Body of pancreas (tissue), 4 donors: ENCODE measurements at places on chromosomes 16 and 17. TPM values are rescaled to one million over a fixed set of nuclear protein-coding genes. Genes with fewer than 3 reads are reported as not detected.

DNA sequence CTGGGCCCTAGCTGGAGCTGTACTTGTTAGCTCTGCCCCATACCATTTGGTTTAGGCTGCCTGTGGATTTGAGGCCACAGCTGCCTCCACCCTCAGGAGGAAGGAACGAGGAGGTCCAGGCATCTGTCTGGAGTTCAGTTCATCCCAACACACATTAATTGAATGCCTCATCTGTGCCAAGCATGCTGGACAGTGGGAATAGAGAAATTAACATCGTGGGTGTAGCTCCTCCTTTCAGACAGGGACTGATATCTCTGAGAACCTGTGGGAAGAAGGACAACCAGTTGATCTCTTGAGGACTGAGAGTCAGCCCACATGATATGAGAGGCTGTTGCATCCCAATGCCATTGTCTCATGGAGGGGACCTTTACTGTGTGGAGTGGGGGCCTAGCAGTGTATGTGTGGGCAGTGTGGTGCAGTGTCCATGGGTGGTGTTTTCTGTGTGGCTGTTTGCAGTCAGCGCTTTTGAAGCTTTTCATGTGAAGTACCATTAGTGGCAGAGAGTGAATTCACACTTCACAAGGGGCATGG is 29.4 kb upstream of the DDX52 start:
- H3K27me3 ChIP-seq = no peaks in the 10 kb centered on the region
- no peaks in the 10 kb centered on the region for H3K4me1 ChIP-seq
- no peak overlapping the region for H3K4me3 ChIP-seq
- H3K36me3 ChIP-seq = no peaks in the 10 kb centered on the region
- DNase-seq = no peak

- no peaks in the 10 kb centered on the region for H3K36me3 ChIP-seq
- H3K27ac ChIP-seq = no peak overlapping the region
- no peak for DNase-seq
- peaks cover 7% of the 10 kb centered on the region for H3K4me1 ChIP-seq
Measured at GRCh38 chr17:29883497-29883896, 46.5 kb downstream of the SSH2 start.

- H3K4me1 ChIP-seq = peaks cover 6% of the 10 kb centered on the region
- no peaks in the 10 kb centered on the region for H3K27me3 ChIP-seq
- H3K4me3 ChIP-seq = no peak overlapping the region
- no peak overlapping the region for H3K27ac ChIP-seq
- H3K36me3 ChIP-seq = no peaks in the 10 kb centered on the region
Measured at GRCh38 chr17:59972778-59973177, 8.2 kb upstream of the RNFT1 start.

- H3K27ac ChIP-seq = no peak overlapping the region
- H3K4me3 ChIP-seq = no peak overlapping the region
- no peaks in the 10 kb centered on the region for H3K4me1 ChIP-seq
- H3K27me3 ChIP-seq = no peaks in the 10 kb centered on the region
- H3K36me3 ChIP-seq = no peaks in the 10 kb centered on the region
Measured at GRCh38 chr17:77609553-77610517, 348.7 kb upstream of the TNRC6C start.

DNA sequence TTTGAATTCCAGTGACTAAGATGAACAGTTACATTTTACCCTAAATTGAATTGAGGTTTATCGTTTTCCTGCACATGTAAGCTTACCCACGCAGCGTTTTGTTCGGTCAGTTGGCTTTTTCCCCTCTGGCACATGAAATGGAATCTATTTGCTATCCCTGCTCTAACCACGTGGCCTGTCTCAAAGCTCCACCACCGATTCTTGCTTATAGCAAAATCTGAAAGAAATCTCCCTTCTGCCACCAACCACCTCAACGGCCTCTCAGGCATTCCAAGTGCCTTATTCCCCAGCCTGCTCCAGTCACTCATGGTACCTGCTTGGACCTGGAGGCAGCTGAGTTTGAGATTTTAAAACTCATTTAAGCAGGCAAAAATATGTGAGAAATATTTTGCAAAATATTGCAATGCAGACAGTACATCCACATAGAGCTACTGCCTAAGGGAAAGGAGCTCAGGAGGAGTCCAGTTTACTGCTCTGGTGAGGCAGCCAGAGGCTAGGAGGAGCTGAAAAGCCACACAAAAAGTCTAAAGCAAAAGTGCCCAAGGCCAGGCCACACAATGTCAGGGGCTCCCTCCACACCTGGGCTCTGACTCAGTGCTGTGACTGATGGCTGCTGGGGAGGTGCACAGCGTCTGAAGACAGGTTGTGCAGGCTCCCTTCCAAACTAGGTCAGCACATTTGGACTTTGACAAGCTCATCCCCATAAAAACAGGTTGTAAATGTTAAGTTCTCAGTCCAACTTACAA is 26.4 kb downstream of the ARHGAP17 start:
- peaks cover 64% of the 10 kb centered on the region for H3K4me1 ChIP-seq
- H3K27me3 ChIP-seq = no peaks in the 10 kb centered on the region
- H3K36me3 ChIP-seq = no peaks in the 10 kb centered on the region
- peak overlapping the region; percentile 71 for H3K27ac ChIP-seq

DNA sequence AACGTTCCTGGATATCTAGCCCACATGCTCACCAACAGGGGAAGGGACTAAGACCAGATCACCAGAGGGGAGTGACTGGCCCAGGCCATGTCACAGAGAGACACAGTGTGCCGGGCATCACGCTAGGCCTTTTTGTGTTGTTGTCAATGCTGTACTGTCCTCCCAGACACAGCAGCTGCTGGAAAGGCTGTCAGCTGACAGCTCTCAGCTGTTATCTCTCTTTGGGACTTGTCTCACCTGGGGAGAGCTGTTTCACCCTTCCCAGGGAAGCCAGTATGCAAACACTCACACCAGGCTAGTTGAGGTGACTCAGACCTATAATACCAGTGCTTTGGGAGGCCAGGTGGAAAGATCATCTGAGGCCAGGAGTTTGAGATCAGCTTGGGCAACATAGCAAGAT is 19.4 kb downstream of the UNC45B start:
- no peak overlapping the region for H3K4me3 ChIP-seq
- no peak for DNase-seq
- H3K36me3 ChIP-seq = no peaks in the 10 kb centered on the region
- H3K27ac ChIP-seq = no peak overlapping the region
- H3K4me1 ChIP-seq = peaks cover 3% of the 10 kb centered on the region

DNA sequence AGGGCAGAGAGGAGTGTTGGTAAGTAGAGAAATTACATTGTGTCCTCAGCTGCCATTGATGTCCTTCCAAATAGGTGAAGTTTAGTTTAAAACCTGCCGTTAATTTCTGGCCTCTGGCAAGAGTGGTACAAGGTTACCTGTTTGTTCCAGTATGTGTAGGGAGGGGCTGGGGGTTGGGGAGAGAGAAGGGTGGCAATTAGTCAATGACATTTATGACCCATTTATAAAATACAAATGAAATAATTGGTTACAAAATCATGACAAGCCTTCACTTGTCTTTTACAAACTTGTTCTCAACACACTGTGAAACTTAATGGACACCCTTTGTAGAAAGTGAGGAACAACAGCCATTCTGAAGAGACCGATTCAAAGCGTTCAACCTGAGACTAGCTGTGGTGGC is 281.0 kb downstream of the FTO start:
- no peak for DNase-seq
- no peaks in the 10 kb centered on the region for H3K36me3 ChIP-seq
- H3K4me3 ChIP-seq = no peak overlapping the region

GRCh38 chr17:57927048-57927723 is 28.0 kb downstream of the CUEDC1 start:
- H3K36me3 ChIP-seq = no peaks in the 10 kb centered on the region
- H3K4me3 ChIP-seq = no peak overlapping the region
- H3K4me1 ChIP-seq = peaks cover 34% of the 10 kb centered on the region
- H3K27me3 ChIP-seq = no peaks in the 10 kb centered on the region
- peak overlapping the region; percentile 49 for H3K27ac ChIP-seq
- peak; percentile 42 for DNase-seq

DNA sequence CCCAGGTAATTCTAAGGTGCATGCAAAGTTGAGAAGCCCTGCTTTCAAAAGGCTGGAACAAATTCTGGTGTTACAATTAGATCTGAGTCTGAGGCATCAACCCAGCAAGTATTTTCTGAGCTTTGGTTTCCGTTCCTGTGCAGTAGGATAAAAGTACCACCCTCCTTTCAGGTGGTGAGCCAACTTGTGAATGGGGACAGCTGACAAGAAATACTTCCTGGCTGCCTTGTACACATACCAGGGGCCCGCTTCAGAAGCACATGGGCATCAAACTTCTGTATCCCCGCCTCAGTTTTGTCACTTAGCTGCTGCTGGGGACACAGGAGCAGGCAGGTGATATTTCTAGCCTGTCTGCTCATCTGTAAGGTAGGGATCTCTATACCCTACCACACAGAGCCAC is 252.2 kb downstream of the CPPED1 start:
- DNase-seq = no peak
- no peaks in the 10 kb centered on the region for H3K36me3 ChIP-seq

GRCh38 chr17:76123191-76123499 is 17.9 kb downstream of the FOXJ1 start:
- H3K36me3 ChIP-seq = no peaks in the 10 kb centered on the region
- no peak overlapping the region for H3K4me3 ChIP-seq
- H3K27ac ChIP-seq = no peak overlapping the region
- peaks cover 4% of the 10 kb centered on the region for H3K27me3 ChIP-seq
- DNase-seq = no peak

DNA sequence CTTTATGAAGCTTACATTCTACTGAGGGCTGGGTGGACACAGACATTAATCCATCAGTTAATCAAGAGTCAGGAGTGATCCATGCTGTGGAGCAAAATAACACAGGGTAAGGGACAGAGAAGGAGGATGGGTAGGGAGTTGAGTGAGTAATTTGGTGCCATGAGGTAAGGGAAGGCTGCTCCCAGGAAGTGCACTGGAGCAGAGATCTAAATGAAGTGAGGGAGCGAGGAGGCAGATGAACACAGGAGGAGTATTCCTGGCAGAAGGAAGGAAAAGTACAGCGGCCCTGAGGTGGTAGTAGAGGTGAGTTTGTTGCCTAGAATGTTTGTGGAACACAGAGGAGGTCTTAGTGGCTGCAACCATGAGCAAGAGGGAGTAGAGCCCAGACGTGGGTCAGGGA is 34.8 kb downstream of the ASIC2 start:
- no peak overlapping the region for H3K4me3 ChIP-seq
- no peaks in the 10 kb centered on the region for H3K4me1 ChIP-seq
- no peak for DNase-seq
- no peaks in the 10 kb centered on the region for H3K36me3 ChIP-seq

GRCh38 chr17:41016578-41017215 is 7.8 kb upstream of the KRTAP3-1 start:
- no peak overlapping the region for H3K27ac ChIP-seq
- H3K4me1 ChIP-seq = no peaks in the 10 kb centered on the region
- no peak for DNase-seq
- no peak overlapping the region for H3K4me3 ChIP-seq

GRCh38 chr16:46852130-46852529 is 21.1 kb upstream of the C16orf87 start:
- H3K4me3 ChIP-seq = no peak overlapping the region
- H3K27ac ChIP-seq = no peak overlapping the region
- H3K36me3 ChIP-seq = no peaks in the 10 kb centered on the region
- DNase-seq = no peak

DNA sequence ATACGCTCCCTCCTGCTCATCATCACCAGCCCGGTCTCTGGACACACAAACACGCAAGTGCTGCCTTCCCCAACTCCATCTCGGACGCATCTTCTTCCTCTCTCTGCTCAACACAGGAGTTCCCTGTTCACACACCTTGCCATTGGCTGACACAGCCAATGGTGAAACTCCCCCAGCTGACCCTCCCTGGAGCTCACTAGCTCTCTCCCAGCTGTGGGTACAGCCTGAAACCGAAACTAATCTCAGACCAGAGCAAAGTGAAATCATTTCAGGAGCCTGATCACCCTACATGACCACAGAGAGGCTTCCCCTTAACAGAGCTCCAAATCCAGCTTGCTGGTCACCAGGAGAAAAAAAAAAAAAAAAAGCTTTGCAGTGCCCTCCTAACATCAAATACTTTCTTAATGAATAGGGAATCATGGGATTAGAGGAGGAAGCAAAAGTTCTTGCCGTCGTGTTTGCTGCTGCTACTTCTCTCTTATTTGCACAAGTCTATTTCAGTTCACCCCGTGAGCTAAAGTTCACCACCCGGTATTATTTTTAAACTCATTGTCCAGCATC is 8.3 kb downstream of the CUEDC1 start:
- peaks cover 38% of the 10 kb centered on the region for H3K4me1 ChIP-seq
- no peaks in the 10 kb centered on the region for H3K36me3 ChIP-seq
- H3K4me3 ChIP-seq = no peak overlapping the region
- no peaks in the 10 kb centered on the region for H3K27me3 ChIP-seq
- peak overlapping the region; percentile 90 for H3K27ac ChIP-seq

- H3K27ac ChIP-seq = no peak overlapping the region
- no peaks in the 10 kb centered on the region for H3K27me3 ChIP-seq
- H3K4me3 ChIP-seq = no peak overlapping the region
- H3K4me1 ChIP-seq = no peaks in the 10 kb centered on the region
- no peak for DNase-seq
Measured at GRCh38 chr17:74722782-74723181, 10.1 kb upstream of the CD300LF start.

DNA sequence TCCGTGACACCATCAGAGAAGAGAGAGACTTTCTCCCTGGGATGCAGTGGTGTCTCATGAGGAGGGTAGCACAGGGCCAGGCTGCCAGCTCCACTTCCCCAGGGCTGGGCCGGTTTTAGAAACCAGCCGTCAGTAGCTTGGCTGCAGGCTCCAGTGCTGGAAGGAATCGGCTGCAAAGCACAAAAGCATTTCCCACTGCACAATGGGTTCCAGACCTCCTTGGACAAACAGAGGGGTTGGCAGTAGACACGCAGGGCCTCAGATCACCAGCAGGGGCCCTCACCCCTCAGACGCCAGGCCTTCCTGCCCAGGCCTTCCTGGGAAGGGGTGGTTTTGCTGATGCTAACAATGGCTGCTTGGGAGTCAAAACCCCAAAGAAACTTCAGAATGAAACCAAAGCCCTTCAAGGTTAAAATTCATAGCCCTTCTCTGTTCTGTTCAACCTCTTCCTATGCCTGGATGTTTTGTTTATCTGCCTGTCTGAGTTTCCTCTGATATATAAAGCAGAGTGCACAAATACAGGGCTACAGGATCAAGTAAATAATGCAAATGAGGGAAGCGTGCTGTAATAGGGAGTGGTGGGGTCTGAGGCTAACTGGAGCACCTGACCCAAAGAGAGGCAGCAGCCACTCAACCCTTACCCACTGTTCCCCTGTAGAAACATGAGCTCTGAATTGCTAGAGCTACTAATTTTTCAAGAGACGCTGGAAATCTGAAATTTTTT is 26.2 kb downstream of the TEKT5 start:
- no peak for DNase-seq
- H3K4me1 ChIP-seq = no peaks in the 10 kb centered on the region
- no peak overlapping the region for H3K27ac ChIP-seq
- no peaks in the 10 kb centered on the region for H3K36me3 ChIP-seq

- H3K27me3 ChIP-seq = no peaks in the 10 kb centered on the region
- H3K4me3 ChIP-seq = no peak overlapping the region
- no peaks in the 10 kb centered on the region for H3K4me1 ChIP-seq
- H3K36me3 ChIP-seq = no peaks in the 10 kb centered on the region
- H3K27ac ChIP-seq = no peak overlapping the region
Measured at GRCh38 chr17:78019367-78019975, 61.0 kb downstream of the TNRC6C start.

SLC38A8 gene
- not detected for total RNA-seq

EVI2B gene
- total RNA-seq = 0.99 TPM

C1QTNF1 gene
- total RNA-seq = 50.1 TPM

PSMC3IP gene
- 2.1 TPM for total RNA-seq
